ENCODE measurements at places on chromosomes 2 and 18. TPM values are rescaled to one million over a fixed set of nuclear protein-coding genes. Genes with fewer than 3 reads are reported as not detected.
A peak's percentile ranks its signal among the peaks of the same experiment; 100 is the strongest.

GRCh38 chr2:162403884-162404283 lies 60.0 kb downstream of the GCA start:
- peaks cover 17% of the 10 kb centered on the region for H3K4me1 ChIP-seq
- no peak for DNase-seq
- no peaks in the 10 kb centered on the region for H3K27me3 ChIP-seq
- no peak overlapping the region for H3K27ac ChIP-seq
- no peaks in the 10 kb centered on the region for H3K36me3 ChIP-seq
- no peak overlapping the region for H3K4me3 ChIP-seq

DNA sequence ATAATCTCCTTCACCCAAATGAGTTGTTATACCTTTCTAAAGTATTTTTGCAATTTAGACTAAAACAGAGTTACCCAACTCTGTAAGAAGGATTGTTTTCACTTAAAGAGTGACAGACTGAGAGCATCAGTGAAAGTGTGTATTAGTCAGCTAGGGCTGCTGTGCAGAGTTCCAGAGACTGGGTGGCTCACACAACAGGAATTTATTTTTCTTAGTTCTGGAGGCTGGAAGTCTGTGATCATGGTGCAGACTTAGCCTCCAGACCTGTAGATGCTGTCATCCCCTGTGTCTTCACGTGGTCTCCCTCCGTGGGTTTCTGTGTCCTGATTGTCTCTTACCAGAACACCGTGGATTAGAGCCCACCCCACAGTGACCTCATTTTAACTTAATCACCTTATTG lies 40.0 kb downstream of the BCL2L11 start:
- H3K36me3 ChIP-seq, result peaks cover 26% of the 10 kb centered on the region
- H3K4me3 ChIP-seq, result no peak overlapping the region
- no peaks in the 10 kb centered on the region for H3K27me3 ChIP-seq
- H3K27ac ChIP-seq, result no peak overlapping the region
- peaks cover 44% of the 10 kb centered on the region for H3K4me1 ChIP-seq

GRCh38 chr18:71136487-71136886 lies 847.6 kb downstream of the SOCS6 start:
- H3K4me3 ChIP-seq, result no peak overlapping the region
- H3K4me1 ChIP-seq, result no peaks in the 10 kb centered on the region
- peaks cover 71% of the 10 kb centered on the region for H3K36me3 ChIP-seq
- peaks cover 2% of the 10 kb centered on the region for H3K27me3 ChIP-seq

- H3K27me3 ChIP-seq, result peaks cover 3% of the 10 kb centered on the region
- H3K4me3 ChIP-seq, result no peak overlapping the region
- H3K27ac ChIP-seq, result no peak overlapping the region
- DNase-seq, result no peak
- H3K36me3 ChIP-seq, result no peaks in the 10 kb centered on the region
Observed at GRCh38 chr18:857986-858385, 45.9 kb upstream of the YES1 start.

DNA sequence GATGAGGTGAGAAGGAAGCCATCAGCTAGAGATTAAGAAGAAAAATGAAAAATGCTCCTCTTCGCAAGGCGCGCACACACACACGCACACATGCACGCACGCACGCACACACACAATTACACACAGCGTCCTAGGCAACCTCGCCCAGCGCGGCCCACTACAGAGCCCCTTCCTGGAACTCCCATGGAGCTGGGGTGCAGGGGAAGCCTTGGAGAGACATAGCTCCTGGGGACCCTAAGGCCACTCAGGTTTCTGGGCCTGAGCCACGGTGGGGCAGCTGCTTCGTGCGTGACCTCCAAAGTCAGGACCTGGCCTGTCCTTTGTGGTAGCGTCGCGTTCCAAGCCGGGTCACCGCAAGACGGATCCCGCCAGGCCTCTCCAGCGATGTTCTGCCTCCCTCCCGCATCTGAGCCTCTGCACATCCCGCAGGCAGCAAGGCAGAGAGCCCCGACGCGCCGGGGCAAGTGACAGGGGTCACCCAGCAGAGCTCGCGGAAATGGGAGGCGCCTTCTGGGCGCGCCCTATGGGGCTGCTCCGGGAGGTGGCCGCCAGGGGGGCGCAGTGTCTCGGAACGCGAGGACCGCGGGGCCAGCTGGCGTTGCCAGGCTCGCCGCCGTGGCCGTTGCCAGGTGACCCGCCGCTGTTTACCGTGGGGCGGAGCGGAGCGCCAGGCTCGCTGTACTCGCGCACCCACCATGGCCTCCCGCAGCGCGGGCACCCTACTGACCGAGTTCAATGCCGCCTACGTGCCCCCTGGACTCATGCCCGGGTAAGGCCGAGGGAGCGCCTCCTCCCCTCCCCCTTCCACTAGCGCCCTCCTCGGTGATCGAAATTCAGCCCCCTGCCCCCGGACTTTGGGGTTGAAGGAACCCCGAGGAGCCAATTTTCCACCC lies 79.0 kb downstream of the CIB4 start:
- peak; percentile 47 for DNase-seq
- no peak overlapping the region for H3K27ac ChIP-seq
- H3K4me1 ChIP-seq, result peaks cover 8% of the 10 kb centered on the region
- peak overlapping the region; percentile 62 for H3K4me3 ChIP-seq

- peaks cover 30% of the 10 kb centered on the region for H3K4me1 ChIP-seq
- DNase-seq, result no peak
- H3K4me3 ChIP-seq, result no peak overlapping the region
- H3K27me3 ChIP-seq, result peaks cover 83% of the 10 kb centered on the region
- no peaks in the 10 kb centered on the region for H3K36me3 ChIP-seq
Observed at GRCh38 chr18:28086670-28087552, 90.0 kb downstream of the CDH2 start.

DNA sequence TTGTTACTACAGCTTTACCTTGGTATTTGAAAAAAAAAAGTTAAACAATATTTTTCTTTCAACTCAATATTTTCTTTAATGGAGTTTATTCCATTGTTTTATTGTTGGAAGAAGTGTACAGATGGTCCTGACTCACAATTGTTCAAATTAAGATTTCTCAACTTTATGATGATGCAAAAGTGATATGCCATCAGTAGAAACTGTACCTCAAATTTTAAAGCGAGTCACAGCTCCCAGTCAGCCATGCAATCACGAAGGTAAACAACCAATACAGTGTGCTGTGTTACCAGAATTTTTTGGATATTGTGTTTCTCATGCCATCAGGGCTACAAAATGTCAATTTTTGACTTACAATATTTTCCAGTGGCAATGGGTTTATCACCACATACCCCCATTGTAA lies 54.0 kb upstream of the COL5A2 start:
- H3K4me3 ChIP-seq, result no peak overlapping the region
- H3K36me3 ChIP-seq, result no peaks in the 10 kb centered on the region
- H3K27me3 ChIP-seq, result no peaks in the 10 kb centered on the region
- no peak overlapping the region for H3K27ac ChIP-seq
- H3K4me1 ChIP-seq, result peaks cover 2% of the 10 kb centered on the region

GRCh38 chr2:74070991-74071390 lies 76.7 kb downstream of the BOLA3 start:
- H3K4me1 ChIP-seq, result peaks cover 3% of the 10 kb centered on the region
- no peak for DNase-seq
- no peaks in the 10 kb centered on the region for H3K36me3 ChIP-seq

- H3K27ac ChIP-seq, result 0 out of 2 replicates have a peak overlapping the region, but pooled peaks have one; percentile 36
- DNase-seq, result peak; percentile 44
- H3K27me3 ChIP-seq, result no peaks in the 10 kb centered on the region
- H3K4me1 ChIP-seq, result peaks cover 8% of the 10 kb centered on the region
- peaks cover 6% of the 10 kb centered on the region for H3K36me3 ChIP-seq
Observed at GRCh38 chr2:223989206-223989855, 32.1 kb downstream of the MRPL44 start.

- peaks cover 8% of the 10 kb centered on the region for H3K4me1 ChIP-seq
- DNase-seq, result no peak
- H3K36me3 ChIP-seq, result peaks cover 6% of the 10 kb centered on the region
- no peak overlapping the region for H3K4me3 ChIP-seq
Observed at GRCh38 chr2:767440-767839, 90.2 kb upstream of the TMEM18 start.

The PAX8 gene
- 0.66 TPM for total RNA-seq

The FBLN7 gene
- 0.80 TPM for total RNA-seq

The SMYD1 gene
- not detected for total RNA-seq
